Hematopoietic multipotent progenitor cell treated with erythropoietin and hydrocortisone succinate and interleukin-3 and kit ligand, for 4 days (in vitro differentiated cells): ENCODE measurements at places on chromosomes 1 and 21.

DNA sequence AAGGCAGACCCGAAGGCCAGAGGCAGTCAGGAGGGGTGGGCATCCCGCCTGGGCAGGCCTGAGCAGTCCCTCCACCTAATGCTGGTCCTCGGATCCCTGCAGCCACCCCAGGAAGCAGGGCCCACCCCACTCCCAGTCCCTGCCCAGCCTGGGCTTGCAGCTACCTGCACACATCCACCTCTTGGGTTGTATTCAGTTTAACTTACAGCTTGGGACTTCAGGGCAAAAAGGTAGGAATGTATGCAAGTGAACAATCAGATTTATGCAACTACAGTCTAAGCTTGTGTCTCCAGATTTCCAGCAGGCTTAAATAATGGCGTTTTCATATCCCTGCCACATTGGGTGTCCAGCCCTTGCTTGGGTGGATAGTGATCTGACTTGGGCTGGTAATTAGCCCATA lies 17.4 kb downstream of the LDLRAP1 start:
- no peak for DNase-seq

DNA sequence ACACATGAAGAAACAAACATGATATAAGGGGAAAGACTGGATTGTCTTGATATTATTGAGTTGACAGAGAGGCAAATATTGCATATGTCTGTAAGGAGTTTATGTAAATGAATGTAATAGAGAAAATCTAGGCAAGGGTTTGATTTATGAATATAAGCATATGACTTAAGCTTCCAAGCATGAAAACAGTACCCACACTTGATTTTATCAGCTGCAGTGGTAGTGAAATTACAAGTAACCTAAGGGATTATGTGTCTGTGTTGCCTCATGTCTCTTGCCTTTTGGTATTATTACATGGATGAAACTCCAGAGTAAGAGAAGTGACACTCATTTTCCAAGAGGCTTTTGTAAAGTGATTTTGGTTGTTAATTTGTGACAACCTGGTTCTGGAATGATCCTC lies 1678.9 kb downstream of the KCNT2 start:
- no peak for DNase-seq

DNA sequence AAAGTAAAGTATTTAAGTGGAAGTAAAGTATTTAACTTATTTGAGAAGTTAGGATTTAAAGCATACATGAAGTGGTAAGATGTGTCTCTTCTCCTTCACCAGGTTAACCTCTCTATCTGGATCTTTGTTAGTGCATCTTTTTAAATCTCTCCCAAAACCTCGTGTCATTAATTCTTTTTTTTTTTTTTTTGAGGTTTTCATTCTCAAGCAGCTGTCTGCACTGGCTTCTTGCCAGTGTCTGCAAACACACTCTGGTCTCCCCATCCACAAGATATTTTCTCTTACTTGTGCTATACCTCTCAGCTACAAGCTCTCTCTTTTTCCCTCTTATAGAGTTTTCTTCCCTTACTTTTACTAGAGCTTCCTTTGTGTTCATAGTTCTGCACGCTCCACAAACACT lies 49.0 kb downstream of the CLDN17 start:
- DNase-seq: no peak

- no peak for DNase-seq
These were observed 23.2 kb downstream of the ILDR2 start for GRCh38 chr1:166952002-166952746.
